ENCODE measurements at places on chromosomes 6 and 20. TPM values are rescaled to one million over a fixed set of nuclear protein-coding genes. Genes with fewer than 3 reads are reported as not detected.

DNA sequence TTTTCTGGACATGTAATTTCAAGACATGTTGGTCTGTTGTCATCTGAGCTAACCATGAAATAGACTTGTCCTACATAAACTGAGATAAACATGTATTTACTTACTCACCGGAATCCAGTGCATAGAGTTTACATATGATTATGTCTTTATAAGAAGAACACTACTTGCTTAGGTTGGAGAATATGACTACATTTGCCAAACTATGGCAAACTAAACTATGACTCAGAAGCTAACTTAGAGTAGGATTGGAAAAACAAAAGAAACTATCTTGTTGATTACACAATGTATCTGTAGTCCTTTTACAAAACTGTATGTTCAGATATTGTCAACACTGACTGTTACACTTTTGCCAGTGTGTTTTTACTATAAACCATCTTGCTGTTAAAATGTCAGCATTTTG is 113.3 kb downstream of the CRYBG1 start:
- no peak for DNase-seq

DNA sequence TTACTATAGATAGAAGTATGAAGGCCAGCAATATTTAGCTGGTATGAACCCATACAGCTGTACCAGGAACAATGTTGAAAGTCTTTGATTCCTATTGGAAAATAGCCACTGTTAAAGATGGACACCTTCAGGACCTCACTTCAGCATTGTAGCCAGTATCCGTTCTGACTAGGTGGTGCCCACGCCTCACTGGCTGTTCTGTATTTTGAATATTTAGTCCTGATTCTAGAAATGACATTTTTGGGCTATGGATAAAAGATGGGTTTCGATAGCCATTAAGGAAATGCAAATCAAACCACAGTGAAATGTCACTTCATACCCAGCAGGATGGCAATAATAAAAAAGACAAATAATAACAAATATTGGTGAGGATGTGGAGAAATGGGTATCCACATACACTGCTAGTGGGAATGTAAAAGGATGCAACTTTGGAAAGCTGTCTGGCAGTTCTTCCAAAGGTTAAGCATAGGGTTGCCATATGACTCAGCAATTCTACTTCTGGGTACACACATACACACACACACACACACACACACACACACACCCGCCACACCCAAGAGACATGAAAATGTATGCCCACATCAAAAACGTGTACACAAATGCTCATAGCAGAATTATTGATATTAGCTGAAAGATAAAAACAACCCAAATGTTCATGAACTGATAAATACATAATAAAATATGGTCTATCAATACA is 56.8 kb downstream of the UTRN start:
- DNase-seq: no peak

DNA sequence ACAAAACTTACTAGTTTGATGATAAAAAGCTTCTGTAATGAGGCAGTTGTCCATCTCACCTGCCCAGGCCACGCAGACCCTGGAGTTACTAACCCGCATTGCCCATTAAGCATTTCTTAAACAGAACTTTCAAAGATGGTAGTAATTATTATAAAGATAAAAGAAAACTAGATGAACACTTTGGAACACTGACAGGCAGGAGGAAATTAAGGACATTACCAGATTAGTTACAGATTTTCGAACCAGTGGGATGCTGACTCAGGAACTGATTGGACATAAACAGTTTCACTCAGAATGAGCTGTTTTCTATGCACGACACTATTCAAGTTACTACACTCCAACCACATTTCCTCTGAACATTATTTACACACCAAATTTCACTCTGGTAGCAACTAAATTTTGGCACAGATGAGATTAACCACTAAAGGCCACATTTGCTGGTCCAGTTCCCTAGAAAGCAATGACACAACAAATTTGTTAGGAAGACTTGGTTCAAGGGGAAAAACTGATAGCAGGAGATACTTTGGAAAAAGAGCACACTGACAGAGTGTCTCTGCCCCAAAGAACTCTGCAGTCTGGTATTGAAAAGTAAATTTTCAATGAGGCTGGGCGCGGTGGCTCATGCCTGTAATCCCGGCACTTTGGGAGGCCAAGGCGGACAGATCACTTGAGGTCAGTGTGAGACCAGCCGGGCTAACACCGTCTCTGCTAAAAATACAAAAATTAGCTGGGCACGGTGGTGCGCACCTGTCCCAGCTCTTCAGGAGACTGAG is 3.0 kb downstream of the ROMO1 start:
- no peak for DNase-seq

DNA sequence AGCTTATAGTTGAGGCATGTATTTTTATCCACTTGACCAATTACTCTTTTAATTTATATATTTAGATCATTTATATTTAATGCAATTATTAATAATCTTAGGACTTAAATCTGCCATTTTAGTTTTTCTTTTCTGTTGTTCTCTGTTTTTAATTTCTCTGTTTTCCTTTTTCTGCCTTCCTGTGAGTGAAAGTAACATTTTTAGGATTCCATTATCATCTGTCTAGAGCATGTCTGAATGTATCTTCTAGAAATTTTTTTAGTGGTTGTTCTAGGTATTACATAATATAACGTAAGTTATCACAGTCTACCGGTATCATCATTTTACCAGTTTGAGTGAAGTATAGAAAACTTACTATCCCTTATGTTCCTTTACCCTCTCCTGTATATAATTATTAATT is 197.3 kb downstream of the UNC5CL start:
- no peak for DNase-seq

DNA sequence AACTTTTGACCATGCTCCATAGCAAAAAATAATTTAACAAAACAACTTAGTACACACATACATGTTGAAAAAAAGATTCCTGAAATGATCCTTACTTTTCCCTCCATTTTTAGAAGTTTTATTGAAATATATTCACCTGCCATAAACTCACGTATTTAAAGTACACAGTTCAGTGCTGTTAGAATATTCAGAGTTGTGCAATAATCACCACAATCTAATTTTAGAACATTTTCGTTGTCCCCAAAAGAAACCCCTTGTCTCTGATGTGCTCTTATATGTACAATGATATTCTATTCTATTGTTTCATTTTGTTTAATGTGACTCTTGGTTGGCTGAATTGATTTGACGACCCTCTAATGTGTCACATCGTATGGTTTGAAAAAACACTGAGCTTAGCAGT is 15.9 kb downstream of the ROS1 start:
- DNase-seq: no peak

- no peak for DNase-seq
These were observed 10.6 kb downstream of the POFUT1 start for GRCh38 chr20:32218156-32218900.

DNA sequence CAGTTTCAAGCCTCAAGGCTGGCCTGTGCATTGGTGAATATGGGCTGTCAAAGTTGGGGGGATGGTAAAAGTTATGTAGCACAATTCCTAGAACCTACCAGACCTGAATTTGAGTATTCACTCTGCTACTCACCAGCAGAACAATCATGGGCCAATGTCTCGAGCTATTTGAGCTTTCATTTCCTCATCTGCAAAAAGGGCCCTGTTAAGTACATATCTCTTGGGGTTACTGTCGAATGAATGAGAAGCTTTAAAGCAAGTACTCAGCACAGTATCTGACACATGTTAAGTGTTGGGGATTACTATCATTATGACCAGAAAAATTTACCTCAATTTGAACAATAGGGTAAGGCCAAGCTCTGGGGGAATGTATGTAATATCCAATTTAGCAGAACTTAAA is 13.5 kb upstream of the ENPP4 start:
- DNase-seq: no peak

Gene SYNDIG1
- polyA plus RNA-seq: 2.0 TPM

Gene CNPY3
- 53.0 TPM for polyA plus RNA-seq

Gene KHDC1L
- polyA plus RNA-seq: 0.13 TPM

Gene TMEM14B
- polyA plus RNA-seq: 78.4 TPM

Gene OTOR
- not detected for polyA plus RNA-seq
